ENCODE measurements at places on chromosomes 16 and 17.

DNA sequence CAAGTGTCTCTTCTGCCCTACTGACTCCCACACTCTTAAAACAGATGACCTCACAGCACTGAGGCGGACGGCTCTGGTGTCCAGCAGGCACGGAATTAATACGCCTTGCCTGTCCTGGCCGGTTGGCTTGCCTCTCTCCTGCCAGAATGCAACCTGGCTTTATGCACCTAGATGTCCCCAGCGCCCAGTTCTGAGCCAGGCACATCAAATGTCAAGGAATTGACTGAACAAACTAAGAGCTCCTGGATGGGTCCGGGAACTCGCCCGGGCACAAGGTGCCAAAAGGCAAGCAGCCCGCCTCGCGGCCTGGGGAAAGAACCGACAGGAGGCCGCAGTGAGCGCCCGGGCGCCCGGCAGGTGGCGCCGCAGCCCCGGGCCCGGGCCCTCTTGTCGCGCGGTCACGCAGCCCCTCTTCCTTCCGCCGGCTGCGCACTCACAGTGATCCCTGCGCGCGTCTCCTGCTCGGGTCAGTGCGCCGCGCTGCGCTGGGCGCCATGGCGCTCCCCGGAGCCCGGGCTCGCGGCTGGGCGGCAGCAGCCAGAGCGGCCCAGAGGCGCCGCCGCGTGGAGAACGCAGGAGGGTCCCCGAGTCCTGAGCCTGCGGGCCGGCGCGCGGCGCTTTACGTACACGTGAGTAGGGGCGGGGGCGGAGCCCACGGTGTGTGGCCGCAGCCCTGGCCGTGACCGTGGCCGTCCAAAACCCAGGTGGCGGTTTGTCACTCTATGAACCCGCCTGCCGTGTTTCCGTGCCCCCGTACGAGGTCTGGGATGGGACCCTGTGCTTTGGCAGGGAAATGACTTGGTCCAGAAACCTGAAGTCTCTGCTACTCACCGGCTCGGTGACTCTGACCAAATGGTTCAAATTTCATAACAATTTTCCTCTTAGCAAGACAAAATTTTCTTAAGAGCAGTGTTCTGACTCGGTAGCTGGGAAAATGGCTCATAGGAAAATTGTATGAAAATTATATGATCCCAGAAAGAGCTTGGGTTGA lies at the start of gene RSAD1:
Gene RSAD1 (plus strand): TSS at position 470 of the 991 bp plus-strand sequence. CDS start 25 bp downstream, at position 495.
- DNase-seq = peak; percentile 95

DNA sequence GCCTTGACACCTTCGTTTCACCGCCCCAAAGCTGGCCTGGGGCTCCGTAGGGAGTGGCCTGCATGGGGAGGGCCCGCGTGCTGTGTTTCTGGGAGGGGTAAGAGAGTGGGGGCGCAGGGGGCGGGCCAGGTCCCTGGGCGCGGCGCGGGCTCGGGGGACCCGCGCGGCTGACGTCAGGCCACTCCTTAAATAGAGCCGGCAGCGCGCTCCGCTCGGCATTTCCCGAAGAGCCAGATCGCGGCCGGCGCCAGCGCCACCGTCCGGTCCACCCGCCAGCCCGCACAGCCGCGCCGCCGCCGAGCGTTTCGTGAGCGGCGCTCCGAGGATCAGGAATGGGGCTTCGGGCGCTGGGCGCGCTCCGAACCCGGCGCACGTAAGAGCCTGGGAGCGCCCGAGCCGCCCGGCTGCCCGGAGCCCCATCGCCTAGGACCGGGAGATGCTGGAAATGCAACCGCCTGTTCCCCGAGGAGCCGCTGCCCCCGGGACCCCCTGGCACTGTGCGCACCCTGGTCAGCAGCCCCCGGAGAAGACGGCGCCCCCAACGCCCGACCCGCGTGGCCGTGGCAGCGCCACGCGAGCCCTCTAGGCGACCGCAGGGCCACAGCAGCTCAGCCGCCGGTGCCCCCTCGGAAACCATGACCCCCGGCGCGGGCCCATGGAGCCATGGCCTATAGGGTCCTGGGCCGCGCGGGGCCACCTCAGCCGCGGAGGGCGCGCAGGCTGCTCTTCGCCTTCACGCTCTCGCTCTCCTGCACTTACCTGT lies at the start of gene HS3ST2:
Gene HS3ST2 (plus strand): TSS at position 215 of the 763 bp plus-strand sequence. CDS start 449 bp downstream, at position 664.
- no peak for DNase-seq

- DNase-seq = peak; percentile 61
Measured at GRCh38 chr17:11598274-11599221, at the start of gene DNAH9. TSS of gene DNAH9 (plus strand) at chr17:11598470. CDS start at chr17:11598499, 29 bp downstream.

DNA sequence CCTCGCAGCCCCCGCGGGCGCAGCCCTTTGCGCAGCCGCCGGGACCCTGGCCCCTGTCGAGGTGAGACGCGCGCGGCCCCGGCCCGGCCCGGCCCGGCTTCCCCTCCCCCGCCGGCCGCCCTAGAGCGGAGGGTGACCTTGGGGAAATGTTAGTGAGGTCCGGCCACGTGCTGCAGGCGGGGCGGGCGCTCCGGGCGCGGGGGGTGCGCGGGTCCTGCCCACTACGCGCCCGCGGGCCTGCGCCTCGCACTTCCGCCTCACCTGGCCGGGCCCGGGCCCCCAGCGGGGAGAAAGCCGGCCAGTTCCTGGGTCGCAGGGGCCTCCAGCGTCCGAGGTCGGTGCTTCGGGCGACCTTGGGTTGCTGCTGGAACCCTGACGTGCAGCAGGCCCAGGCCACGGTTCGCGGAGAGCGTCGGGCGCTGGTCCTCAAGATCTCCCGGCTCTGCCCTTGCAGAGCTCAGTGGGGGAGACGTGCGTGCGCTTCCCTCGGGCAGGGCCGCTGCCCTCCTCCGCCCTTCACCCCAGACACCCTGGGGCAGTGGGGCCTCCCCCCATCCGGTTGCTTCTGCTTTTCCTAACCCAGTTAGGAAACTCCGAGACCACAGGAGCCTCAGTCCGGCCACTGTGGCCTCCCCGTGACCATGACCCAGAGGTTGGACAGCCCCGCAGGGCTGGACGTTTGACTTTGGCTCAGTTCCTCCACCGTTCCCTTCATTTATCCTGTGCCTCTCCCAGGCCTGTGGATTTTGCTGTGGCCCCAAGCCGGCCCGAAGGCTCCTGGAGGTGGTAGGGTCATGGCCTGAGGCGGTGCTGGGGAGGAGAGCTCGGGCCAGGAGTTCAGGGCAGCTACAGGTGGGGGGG lies 791 bp downstream of the MCRIP2 start:
- DNase-seq = peak; percentile 85

DNA sequence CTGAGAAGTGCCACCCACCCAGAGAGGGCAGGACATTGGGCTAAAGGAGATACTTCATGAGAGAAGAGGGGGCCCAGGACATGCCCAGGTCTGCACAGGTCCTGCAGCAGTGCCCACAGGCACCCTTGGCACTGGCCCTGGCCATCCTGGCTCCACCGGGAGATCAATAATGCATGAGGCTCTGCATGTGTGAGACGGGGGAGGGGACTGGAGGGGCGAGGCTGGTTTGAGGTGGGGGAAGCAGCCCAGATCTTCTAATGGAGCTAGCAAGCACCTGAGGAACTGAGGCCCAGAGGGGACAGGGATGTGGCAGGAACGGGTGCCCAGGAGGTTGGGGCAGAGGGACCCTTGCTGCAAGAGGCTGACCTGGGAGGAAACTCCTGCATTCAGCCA lies 567 bp downstream of the OSBPL7 start:
- DNase-seq = no peak

- no peak for DNase-seq
Measured at GRCh38 chr16:10754941-10755340, 11.3 kb downstream of the NUBP1 start.

DNA sequence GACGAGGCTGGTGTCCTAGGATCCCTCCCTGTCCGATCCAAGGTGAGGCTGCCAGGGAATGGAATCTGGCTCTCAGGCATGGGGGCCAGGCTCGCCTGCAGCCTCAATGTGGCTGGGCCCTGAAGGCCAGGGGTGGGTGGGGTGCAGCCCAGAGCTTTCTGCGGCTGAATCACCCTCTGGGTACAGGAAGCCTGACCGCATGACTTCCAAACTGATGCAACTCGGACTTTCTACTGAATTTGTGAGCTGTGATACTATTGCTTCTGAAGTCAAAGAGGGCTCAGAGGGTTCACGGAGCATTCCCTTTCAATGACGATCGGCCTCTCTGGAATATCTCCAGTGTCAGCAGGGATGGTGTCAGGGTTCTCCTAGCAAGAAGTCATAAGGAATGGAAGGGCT lies 123.7 kb downstream of the METRNL start:
- peak; percentile 57 for DNase-seq

- no peak for DNase-seq
Measured at GRCh38 chr17:5225668-5226457, 8.8 kb downstream of the SCIMP start.

All from activated CD4-positive, alpha-beta T cell treated with anti-CD3 and anti-CD28 coated beads, Interleukin-2, amount 10 ng/mL, durations not matched to agents 24 days and 14 days (primary cell).